ENCODE measurements at places on chromosomes 5 and 9.

- DNase-seq: no peak
These were observed 301.5 kb upstream of the ACTBL2 start for GRCh38 chr5:57784121-57784520.

- DNase-seq: no peak
These were observed 235.2 kb upstream of the SLC24A2 start for GRCh38 chr9:20023961-20024571.

DNA sequence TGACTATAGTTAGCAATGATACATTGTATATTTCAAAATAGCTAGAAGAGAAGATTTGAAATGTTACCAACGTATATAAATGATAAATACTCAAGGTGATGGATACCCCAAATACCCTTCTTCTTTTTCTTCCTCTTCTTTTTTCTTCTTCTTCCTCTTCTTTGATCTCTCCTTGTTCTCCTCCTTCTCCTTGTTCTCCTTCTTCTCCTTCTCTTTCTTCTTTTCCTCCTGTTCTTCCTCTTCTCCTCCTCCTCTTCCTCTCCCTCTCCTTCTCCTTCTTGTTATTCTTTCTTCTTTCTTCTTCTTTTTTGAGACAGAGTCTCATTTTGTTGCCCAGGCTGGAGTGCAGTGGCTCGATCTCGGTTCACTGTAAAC lies 616 bp upstream of the SPEF2 start:
- no peak for DNase-seq

GRCh38 chr5:139639619-139640380 lies 8.3 kb upstream of the CXXC5 start:
- no peak for DNase-seq

- DNase-seq: no peak
These were observed 16.0 kb upstream of the JADE2 start for GRCh38 chr5:134509308-134510040.

DNA sequence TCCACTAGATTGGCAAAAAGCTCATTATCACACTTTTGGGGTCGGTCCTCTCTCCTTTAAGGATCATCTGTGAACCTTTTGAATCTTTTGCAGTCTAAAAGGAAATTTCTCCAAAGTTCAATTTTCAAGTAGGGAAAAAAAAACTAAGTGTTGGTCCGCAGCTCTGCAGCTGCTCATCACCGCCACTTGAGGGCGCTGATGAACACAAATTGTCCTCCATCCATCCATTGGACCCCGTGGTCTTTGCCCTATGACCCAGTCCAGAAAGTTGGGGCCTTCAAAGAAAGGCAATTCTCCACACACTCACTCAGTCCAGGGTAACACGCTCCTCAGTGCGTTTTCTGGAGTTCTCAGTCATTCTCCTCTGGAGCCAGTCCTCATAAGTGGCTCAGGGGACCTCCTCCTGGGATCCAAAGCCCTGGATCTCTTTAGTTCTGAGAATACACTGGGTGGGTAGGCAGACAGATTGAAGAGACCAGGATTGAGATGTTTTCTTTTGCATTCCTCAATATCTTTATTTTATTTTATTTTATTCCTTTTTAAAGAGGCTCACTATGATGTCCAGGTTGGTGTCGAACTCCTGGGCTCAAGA lies 63.6 kb upstream of the SLC28A3 start:
- no peak for DNase-seq

DNA sequence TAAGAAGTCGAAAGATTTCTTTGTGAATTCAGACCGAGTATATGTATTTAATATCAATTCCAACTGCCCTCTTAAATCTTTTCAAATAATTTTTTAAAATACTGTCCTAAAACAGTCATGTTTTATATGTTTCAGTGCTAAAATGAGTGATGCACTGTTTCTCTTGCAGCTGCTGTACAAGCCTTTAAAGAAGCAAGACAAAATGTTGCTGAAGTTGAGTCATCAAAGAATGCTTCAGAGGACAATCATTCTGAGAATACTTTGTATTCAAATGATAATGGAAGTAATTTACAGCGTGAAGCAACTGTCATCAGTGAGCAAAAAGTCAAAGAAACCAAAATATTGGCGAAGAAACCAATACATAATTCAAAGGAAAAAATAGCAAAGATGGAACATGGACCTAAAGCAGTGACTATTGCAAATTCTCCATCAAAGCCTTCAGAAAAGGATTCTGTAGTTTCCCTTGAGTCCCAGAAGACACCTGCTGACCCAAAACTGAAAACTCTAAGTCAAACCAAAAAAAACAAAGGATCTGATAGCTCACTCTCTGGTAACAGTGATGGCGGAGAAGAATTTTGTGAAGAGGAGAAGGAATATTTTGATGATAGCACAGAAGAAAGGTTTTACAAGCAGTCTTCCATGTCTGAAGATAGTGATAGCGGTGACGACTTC lies 58.0 kb downstream of the LOX start:
- no peak for DNase-seq

DNA sequence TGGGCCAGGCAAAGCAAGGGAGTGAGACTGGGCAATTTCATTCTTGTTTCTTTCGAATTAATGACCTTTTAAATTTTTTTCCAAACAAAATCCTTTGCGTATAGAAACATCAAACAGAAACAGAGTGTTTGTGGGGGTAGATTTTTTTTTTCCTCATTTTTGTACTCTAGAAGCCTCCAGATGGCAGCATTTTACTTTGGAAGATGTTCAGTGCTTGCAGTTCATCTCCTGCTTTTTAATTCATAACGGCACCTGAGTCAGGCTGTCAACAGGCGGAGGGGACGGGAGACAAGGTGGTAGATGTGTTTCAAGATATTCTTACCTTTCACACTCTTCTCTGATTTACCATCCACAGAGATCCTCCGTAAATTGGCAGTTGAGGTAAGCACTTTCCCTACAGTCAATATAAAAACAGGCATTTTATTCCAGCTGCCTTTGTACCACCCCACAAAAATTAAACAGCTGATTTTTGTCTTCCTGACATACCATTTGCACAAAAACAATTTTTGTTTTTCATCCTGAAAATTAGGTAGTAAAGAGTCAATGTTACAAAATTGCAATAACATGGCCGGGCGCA lies 99.5 kb upstream of the FBXL17 start:
- DNase-seq: no peak

- DNase-seq: no peak
These were observed 37.1 kb upstream of the OLFM1 start for GRCh38 chr9:135050072-135050990.

- no peak for DNase-seq
These were observed 1392.3 kb upstream of the CDH9 start for GRCh38 chr5:28430565-28431178.

GRCh38 chr5:134124289-134125038 lies 10.0 kb downstream of the TCF7 start:
- DNase-seq: no peak

- no peak for DNase-seq
These were observed 74.1 kb upstream of the PIK3R1 start for GRCh38 chr5:68141494-68141893.

DNA sequence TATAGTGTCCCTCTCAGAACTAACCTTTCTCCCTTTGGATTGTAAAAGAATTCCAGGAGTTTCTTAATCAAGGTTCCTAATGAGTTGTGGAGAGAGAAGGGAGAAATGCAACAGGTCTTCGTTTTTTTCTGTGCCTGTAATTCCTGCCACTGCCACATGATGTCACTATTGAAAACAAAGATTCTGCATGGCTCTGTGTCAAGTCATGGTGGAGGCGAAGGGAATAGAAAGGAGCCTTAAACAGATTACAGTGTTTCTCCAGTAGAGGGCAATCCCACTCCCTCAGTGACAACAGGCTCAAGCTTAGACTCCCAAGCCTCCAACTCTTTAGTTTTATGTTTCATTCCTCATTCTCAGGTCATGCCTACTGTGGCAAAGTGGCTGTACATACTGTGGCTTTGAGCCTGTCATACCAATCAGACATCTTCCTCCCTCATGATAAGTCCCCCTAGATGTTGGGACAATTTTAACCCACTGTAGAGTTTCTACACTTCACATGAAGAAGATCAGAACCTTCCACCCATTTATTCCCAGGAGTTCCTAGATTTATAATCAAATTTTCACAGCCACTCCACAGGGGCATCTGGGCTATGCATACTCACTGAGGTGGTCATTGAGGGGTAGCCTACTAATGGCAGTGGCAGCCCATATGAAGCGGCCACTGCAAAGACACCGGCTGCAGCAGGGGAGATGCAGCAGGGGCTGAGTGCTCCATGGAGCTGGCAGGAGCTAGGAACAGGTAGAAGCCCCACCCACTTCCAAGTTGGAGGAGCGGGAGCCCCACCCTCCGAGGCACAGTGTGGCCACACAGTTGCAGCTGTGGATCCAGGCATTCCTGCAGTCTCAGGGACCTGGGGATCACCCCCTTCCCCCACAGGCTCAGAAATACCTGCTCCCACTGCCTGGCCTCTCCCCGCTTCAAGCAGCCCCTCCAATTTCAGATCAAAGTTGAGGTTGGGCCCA lies 97.4 kb upstream of the TRIM32 start:
- peak; percentile 63 for DNase-seq

DNA sequence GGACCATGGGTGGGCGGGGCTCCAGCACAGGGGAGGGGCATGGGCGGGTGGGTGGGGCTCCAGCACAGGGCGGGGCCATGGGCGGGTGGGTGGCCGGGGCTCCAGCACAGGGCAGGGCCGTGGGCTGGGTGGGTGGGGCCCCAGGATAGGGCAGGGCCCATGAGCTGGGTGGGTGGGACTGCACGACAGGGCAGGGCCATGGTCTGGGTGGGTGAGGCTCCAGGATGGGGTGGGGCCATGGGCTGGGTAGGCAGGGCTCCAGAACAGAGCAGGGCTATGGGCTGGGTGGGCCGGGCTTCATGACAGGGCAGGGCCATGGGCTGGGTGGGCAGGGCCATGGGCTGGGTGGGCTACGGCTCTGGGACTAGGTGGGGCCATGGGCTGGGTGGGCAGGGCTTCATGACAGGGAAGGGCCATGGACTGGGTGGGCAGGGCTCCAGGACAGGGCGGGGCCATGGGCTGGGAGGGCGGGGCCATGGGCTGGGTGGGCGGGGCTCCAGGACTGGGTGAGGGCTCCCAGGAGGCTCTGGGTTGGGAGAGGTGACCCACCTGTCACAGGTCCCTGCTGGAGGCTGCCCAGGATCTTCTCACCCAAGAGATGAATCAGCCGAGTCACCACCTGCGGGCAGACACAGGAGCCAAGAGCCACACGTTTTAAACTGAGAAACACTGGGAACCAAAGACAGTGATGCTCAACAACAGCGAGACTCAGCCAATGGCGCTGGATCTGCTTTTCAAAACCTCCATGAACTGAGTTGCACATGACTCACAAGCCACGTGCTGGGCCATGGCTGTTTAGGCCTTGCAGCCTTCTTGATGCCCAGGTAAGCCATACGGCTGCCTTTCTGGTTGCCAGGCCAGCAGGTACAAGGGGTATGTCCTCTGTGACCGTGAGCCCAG lies 33.6 kb upstream of the NSMF start:
- DNase-seq: peak; percentile 28

- no peak for DNase-seq
These were observed 144.3 kb upstream of the PRLR start for GRCh38 chr5:35374584-35374983.

GRCh38 chr5:179798771-179799643 lies 5.2 kb downstream of the LTC4S start:
- DNase-seq: no peak

- no peak for DNase-seq
These were observed 97.4 kb upstream of the MAST4 start for GRCh38 chr5:66498791-66499207.

- DNase-seq: no peak
These were observed 1.5 kb upstream of the PRDM12 start for GRCh38 chr9:130662970-130663257.

DNA sequence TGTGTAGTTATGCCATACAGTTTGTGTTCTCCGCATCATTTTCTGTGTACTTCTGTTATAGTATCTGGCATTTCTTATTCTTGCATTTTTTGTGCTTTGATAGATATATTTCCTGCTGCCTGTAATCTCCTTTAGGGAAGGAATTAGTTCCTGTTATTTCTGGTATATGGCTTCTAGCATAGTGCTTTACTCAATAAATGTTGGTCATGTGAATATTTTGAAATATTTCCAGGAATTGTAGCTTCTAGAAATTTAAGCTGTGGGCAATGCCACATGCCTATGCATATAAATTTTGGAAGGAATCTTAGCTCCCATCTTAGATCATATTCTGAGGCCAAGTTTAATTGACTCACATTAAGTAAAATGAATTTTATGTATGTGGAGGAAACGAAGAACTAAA lies 11.5 kb upstream of the PRRC1 start:
- no peak for DNase-seq

GRCh38 chr9:136941231-136942111 lies 3.1 kb downstream of the FBXW5 start:
- no peak for DNase-seq

GRCh38 chr5:114859438-114859735 lies 310.3 kb downstream of the TRIM36 start:
- DNase-seq: no peak

DNA sequence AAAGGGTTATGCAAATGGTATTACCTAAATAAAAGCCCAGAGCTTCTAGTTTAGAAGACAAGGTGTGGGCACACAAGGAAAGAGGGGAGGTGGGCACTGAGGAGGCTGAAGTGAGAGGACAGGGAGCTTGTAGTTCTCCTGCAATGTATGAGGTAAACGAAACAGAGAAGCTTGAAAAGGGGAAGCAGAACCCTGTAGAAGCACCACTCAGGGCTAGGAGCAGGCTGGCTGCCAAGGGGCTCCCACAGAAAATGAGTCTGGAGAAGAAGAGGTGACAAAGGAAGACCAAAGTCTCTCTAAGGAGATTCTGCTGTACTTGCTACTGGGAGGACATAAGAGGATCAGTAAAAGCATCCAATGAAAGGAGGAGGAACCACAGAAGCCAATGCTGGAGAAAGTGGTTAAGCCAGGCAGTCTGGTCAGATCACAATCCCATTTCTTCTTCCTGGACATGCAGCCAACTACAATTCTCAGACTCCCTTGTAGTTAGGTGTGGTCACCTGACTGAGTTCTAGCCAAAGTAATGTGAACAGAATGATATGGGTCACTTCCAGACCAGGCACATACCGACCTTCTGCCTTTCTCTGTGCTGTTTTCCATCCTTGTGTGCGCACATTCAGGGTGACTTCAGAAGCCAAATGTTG lies 174.5 kb upstream of the MAP3K1 start:
- DNase-seq: no peak

- no peak for DNase-seq
These were observed 48.1 kb upstream of the OLFM1 start for GRCh38 chr9:135039266-135039870.

- DNase-seq: no peak
These were observed 61.9 kb downstream of the PGM5 start for GRCh38 chr9:68418259-68418845.

- no peak for DNase-seq
These were observed 415.8 kb downstream of the SPATA31D1 start for GRCh38 chr9:82404196-82404870.

- no peak for DNase-seq
These were observed at the start of gene CCNI2 for GRCh38 chr5:132746954-132747615. CCNI2 (plus strand) TSS chr5:132747426; CDS start chr5:132747496, 70 bp downstream.

DNA sequence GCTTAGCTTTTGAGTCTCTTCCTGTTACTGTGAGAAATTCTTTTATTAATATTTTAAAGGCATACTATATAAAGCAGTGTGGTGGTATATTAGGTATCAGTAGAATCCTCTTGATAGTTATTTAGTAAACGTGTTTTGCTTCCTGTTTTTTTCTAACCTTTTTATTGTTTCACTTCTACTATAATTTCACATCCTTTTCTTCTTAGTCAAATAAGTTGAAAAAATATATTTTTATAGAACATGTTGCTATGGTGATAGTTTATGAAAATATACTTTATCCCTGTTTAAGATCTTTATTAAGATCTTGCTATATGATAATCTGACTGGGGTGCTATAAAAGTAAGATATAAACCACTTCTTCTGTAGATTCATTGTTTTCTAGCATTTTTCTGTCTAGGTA lies 2.1 kb downstream of the POLK start:
- DNase-seq: no peak

All from hematopoietic multipotent progenitor cell treated with erythropoietin and hydrocortisone succinate and interleukin-3 and kit ligand, for 17 days (in vitro differentiated cells).